Endodermal cell (in vitro differentiated cells): ENCODE measurements at places on chromosomes 3 and 15. TPM values are rescaled to one million over a fixed set of nuclear protein-coding genes. Genes with fewer than 3 reads are reported as not detected.

DNA sequence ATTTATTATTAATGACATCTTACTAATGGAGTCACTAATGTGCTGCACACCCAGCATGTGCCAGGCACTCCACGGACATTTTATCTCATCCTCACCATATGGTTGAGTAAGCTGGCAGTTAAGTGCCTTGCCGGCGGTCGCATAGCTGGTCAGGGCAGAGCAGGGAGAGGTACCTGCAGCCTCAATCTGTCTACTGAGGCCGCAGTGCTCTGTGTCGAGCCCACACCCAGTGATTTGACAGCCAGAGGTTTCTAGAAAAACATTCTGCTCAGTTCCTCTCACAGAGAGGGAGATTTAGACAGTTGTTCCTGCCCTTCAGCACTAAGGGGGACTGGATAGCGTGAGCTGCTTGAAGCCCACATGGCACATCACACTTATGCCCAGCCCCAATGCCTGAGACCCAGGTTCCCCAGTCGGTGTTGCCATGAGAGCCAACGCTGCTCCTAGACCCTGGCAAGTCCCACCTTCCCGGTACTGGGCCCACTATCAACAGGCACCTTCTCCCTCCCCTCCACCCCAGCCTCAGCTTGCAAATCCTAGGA lies 2.6 kb downstream of the LIPC start:
- H3K36me3 ChIP-seq = no peaks in the 10 kb centered on the region
- no peak for DNase-seq
- H3K4me1 ChIP-seq = peaks cover 15% of the 10 kb centered on the region
- no peak overlapping the region for H3K4me3 ChIP-seq
- H3K27me3 ChIP-seq = no peaks in the 10 kb centered on the region

DNA sequence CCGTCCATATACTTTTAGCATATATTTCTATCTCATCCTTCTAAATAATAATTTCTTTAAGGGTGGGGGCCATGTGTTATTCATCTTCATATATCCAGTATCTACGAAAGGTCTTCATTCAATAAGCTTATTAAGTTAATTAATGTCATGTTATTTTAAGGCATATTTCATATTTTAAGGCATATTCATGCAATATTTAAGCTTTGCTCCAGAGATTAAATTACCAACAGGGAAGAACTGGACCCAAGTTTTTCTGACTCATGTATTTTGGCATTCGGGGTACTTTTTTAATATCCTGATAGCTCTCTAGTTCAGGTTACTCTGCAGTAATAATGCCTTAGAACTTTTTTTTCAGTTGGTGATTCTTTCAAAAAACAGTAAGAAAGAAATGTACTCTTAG lies 27.4 kb downstream of the PHC3 start:
- H3K4me3 ChIP-seq = no peak overlapping the region
- no peaks in the 10 kb centered on the region for H3K27me3 ChIP-seq
- DNase-seq = no peak
- H3K4me1 ChIP-seq = no peaks in the 10 kb centered on the region

- no peak overlapping the region for H3K4me3 ChIP-seq
- no peaks in the 10 kb centered on the region for H3K36me3 ChIP-seq
- no peaks in the 10 kb centered on the region for H3K27me3 ChIP-seq
- H3K27ac ChIP-seq = no peak overlapping the region
Observed at GRCh38 chr3:18840535-18841137, 307.7 kb upstream of the KCNH8 start.

MUC13 gene
- total RNA-seq = 0.15 TPM in 1 of 2 replicates, not detected in the other

- DNase-seq = no peak
- no peaks in the 10 kb centered on the region for H3K36me3 ChIP-seq
- peak overlapping the region; percentile 67 for H3K4me3 ChIP-seq
- peaks cover 9% of the 10 kb centered on the region for H3K4me1 ChIP-seq
Observed at GRCh38 chr3:112793326-112794081, 53.2 kb downstream of the CD200R1L start.

CYP11A1 gene
- total RNA-seq = 4.8 to 8.5 TPM (median 6.3 TPM) in 3 replicates

EMC7 gene
- total RNA-seq = 36.7 to 45.9 TPM (median 37.0 TPM) in 3 replicates

ACAA1 gene
- 26.7 to 40.1 TPM (median 37.2 TPM) in 3 replicates for total RNA-seq

GRCh38 chr3:10869460-10869859 lies 53.4 kb downstream of the SLC6A11 start:
- H3K4me1 ChIP-seq = no peaks in the 10 kb centered on the region
- H3K4me3 ChIP-seq = no peak overlapping the region
- no peaks in the 10 kb centered on the region for H3K36me3 ChIP-seq
- H3K27me3 ChIP-seq = peaks cover 32% of the 10 kb centered on the region
- no peak overlapping the region for H3K27ac ChIP-seq

DNA sequence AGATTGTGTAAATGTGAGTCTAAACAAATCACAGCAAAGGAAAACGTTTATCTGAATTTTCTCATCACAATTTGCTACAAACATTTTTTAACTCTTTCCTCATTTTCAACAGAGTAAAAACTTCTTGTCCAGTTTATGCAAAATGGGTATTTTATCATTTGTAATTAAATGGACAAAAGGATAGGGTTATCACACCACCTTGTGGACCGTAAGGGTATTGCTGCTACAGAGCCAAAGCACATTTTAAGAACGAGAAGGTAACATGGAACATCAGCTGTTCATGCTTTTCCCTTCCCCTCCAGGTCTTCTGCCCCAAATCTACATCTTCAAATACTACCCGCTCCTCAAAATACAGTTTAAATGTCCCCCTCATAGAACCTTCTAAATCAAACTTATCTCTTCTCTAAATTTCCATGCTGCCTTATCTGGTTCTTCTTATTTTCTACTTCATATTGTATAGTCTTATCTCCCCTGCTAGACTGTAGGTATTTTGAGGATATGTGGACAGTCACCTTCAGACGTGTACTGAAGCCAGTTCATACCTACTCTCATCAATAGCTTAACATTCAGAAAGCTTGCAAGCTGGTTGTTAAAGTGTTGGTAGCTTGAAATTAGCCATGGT lies 12.8 kb upstream of the SETMAR start:
- peak; percentile 58 for DNase-seq
- no peak overlapping the region for H3K27ac ChIP-seq
- no peak overlapping the region for H3K4me3 ChIP-seq
- no peaks in the 10 kb centered on the region for H3K27me3 ChIP-seq
- H3K36me3 ChIP-seq = no peaks in the 10 kb centered on the region

- no peak overlapping the region for H3K4me3 ChIP-seq
- DNase-seq = no peak
Observed at GRCh38 chr3:41920406-41920965, 41.4 kb downstream of the ULK4 start.

GRCh38 chr3:36813305-36813704 lies 49.0 kb upstream of the DCLK3 start:
- DNase-seq = no peak
- no peaks in the 10 kb centered on the region for H3K4me1 ChIP-seq
- H3K27me3 ChIP-seq = no peaks in the 10 kb centered on the region
- H3K36me3 ChIP-seq = no peaks in the 10 kb centered on the region
- no peak overlapping the region for H3K27ac ChIP-seq
- no peak overlapping the region for H3K4me3 ChIP-seq

GRCh38 chr15:29978411-29979382 lies 104.1 kb upstream of the GOLGA8J start:
- no peaks in the 10 kb centered on the region for H3K4me1 ChIP-seq
- no peak overlapping the region for H3K27ac ChIP-seq
- H3K4me3 ChIP-seq = no peak overlapping the region
- no peak for DNase-seq
- no peaks in the 10 kb centered on the region for H3K27me3 ChIP-seq

- H3K36me3 ChIP-seq = no peaks in the 10 kb centered on the region
- peak; percentile 81 for DNase-seq
- H3K27ac ChIP-seq = no peak overlapping the region
- H3K27me3 ChIP-seq = no peaks in the 10 kb centered on the region
- no peak overlapping the region for H3K4me3 ChIP-seq
- no peaks in the 10 kb centered on the region for H3K4me1 ChIP-seq
Observed at GRCh38 chr3:44323341-44323955, 15.1 kb upstream of the TCAIM start.

DNA sequence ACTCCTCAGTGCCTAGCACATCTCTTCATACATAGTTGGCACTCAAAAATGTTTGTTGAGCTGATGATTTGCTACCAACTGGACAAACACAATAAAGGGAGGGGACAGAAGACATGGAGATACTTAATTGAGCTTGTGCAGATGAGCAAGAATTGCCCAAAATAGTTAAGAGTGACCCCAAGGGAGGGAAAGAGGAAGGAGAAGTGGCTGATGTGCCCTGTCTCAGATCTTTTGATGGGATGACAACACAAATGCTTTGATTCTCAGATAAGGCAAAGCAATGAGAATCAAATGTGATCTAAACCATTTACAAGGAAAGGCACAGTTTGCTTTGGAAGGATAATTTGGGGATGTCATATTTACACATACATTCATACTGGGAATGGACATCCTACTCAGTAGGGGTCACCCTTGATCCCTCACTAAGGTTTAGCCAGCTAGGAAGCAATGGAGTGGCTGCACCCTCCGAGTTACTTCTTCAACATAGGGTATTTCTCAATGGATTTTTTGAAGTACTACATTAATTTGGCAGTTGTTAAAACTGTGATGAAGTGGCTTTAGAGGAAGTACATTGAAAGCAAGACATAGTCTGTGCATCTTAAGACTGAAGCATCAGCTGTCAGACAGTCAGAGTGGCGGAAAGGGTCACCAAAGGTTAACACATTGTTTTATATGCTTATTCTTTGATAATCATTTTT lies 21.9 kb upstream of the SSR3 start:
- H3K4me3 ChIP-seq = no peak overlapping the region
- DNase-seq = no peak
- no peaks in the 10 kb centered on the region for H3K36me3 ChIP-seq
- H3K27ac ChIP-seq = no peak overlapping the region
- H3K27me3 ChIP-seq = no peaks in the 10 kb centered on the region

GRCh38 chr15:86040356-86041033 lies 39.2 kb upstream of the AGBL1 start:
- H3K27ac ChIP-seq = peak overlapping the region; percentile 16
- no peaks in the 10 kb centered on the region for H3K27me3 ChIP-seq
- H3K36me3 ChIP-seq = no peaks in the 10 kb centered on the region
- H3K4me3 ChIP-seq = no peak overlapping the region
- H3K4me1 ChIP-seq = no peaks in the 10 kb centered on the region
- DNase-seq = peak; percentile 77

DZIP1L gene
- total RNA-seq = 20.8 and 32.5 TPM in 2 replicates

CTXND1 gene
- 0.06 TPM in 1 of 3 replicates, not detected in the others for total RNA-seq

GOLGA6B gene
- total RNA-seq = not detected in 2 replicates

DNA sequence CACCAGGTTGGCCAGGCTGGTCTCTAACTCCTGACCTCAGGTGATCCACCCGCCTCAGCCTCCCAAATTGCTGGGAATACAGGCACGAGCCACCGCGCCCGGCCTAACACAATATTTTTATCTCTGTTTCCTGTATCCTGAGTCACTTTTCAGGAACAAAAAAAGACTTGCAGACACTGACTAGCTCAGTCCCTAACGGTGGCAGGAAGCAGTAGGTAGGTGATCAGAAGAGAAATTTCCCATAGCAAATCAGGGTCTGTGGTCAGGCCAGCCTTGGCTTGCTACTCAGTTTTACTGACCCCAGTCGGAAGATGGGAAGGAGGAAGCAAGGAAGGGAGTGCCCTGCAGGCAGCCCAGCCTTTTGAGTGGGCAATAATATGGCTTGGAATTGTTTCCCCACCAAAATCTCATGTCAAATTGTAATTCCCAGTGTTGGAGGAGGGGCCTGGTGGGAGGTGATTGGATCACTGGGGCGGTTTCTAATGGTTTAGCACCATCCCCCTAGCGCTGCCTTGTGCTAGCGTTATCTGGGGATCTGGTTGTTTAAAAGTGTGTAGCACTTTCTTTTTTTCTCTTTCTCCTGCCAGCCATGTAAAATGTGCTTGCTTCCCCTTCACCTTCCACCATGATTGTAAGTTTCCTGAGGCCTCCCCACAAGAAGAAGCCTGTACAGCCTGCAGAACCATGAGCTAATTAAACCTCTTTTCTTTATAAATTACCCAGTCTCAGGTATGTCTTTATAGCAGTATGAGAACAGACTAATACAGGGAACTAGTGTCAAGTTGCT lies 19.5 kb upstream of the CDCP1 start:
- no peaks in the 10 kb centered on the region for H3K27me3 ChIP-seq
- H3K27ac ChIP-seq = no peak overlapping the region
- no peak for DNase-seq
- no peak overlapping the region for H3K4me3 ChIP-seq

- no peak for DNase-seq
- H3K4me3 ChIP-seq = no peak overlapping the region
- H3K27me3 ChIP-seq = peaks cover 16% of the 10 kb centered on the region
- H3K36me3 ChIP-seq = no peaks in the 10 kb centered on the region
- H3K4me1 ChIP-seq = peaks cover 4% of the 10 kb centered on the region
- H3K27ac ChIP-seq = no peak overlapping the region
Observed at GRCh38 chr15:57578288-57578900, 13.3 kb upstream of the MYZAP start.

GRCh38 chr3:143478115-143478693 lies 358.6 kb downstream of the CHST2 start:
- DNase-seq = peak; percentile 57
- no peak overlapping the region for H3K27ac ChIP-seq
- H3K36me3 ChIP-seq = no peaks in the 10 kb centered on the region
- H3K4me1 ChIP-seq = peaks cover 4% of the 10 kb centered on the region

DNA sequence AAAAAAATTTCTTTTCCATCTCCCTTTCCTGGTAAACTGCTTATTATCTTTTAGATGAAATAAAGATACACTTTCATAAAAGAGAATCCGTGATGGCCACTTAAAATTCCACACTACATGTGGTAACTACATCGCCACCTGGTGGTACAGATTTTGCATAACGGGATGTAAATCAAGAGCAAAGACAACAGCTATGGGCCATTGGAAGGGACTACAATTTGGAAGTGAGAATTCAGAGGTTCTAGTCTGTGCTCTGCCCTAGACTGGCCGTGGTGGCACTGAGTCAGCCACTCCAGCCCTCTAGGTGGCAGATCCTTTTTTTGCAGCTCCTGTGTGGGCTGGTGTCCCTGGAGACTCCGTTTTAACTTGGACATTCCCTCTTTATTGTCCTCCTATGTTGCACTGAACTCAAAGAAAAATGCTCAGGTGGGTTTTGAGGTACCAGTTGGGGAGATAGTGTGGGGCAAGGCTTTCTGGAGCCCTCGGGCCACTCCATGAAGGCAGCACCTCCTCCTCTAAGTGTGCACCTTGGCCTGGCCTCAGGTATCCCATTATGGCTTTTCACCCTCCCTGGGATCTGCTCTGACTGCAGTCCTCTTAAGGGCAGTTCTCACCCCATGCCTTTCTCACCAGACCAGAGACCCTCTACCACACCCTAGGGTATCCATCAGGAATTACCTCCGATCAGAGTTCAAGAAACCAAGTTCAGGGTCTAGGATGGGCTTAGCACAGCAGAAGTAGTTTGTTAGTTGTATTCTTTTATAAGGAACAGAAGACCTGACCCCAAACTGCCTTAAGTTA lies 54.9 kb downstream of the SPSB4 start:
- H3K4me1 ChIP-seq = peaks cover 7% of the 10 kb centered on the region
- no peaks in the 10 kb centered on the region for H3K27me3 ChIP-seq
- DNase-seq = peak; percentile 89
- no peak overlapping the region for H3K27ac ChIP-seq
- H3K4me3 ChIP-seq = no peak overlapping the region

- no peak overlapping the region for H3K27ac ChIP-seq
- peaks cover 4% of the 10 kb centered on the region for H3K4me1 ChIP-seq
- no peak for DNase-seq
Observed at GRCh38 chr3:152623286-152623911, 211.5 kb upstream of the P2RY1 start.

MYL3 gene
- 2.0 to 2.8 TPM (median 2.3 TPM) in 3 replicates for total RNA-seq

CRYGS gene
- total RNA-seq = 2.0 and 2.4 TPM in 2 replicates

- H3K36me3 ChIP-seq = no peaks in the 10 kb centered on the region
- H3K27ac ChIP-seq = peak overlapping the region; percentile 6
- no peaks in the 10 kb centered on the region for H3K27me3 ChIP-seq
Observed at GRCh38 chr15:89139613-89140499, 51.6 kb downstream of the ABHD2 start.
